Activated CD4-positive, CD25-positive, alpha-beta regulatory T cell treated with anti-CD3 and anti-CD28 coated beads, Interleukin-2, amount 50 U/mL, for 24 hours (primary cell): ENCODE measurements at places on chromosomes 2 and 18.
A peak's percentile ranks its signal among the peaks of the same experiment; 100 is the strongest.

DNA sequence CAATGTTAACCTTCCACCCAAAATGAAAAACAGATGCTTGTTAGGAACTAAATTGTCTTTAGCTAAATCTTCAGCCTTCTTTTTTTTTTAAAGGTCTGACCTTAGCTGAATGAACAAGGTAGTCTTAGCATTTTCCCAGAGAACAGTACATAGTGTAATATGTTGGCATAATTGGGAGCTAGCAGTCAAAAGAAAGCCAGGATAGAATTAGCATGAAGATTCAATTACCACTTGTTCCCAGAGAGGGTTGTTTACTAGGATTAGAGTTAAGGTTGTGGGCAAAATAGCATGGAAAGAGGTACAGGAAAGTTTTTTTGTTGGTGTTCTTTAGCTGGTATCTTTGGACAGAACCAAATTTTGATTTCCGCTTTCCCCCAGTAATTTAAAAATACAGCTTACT lies 6.9 kb downstream of the CDH20 start:
- no peak for ATAC-seq

DNA sequence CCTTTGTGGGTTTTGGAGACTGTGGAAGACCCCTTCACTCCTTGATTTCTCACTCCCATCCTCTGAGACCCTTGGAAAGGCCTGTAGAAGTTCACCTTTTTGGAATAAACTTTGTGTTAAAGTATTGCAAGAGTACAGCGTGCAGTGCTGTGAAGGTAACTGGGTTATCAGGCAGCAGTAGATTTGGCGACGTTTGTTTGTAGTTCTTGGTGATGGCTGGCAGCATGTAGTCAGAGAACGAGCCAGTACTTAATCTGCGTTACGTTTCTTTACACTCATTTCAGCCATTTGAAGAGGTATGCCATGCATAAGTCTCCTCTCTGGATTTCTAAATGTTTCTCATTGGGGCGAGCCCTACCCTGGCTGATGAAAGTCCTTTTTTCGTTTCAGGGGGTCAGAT lies 64.6 kb downstream of the TSHZ1 start:
- no peak for ATAC-seq

DNA sequence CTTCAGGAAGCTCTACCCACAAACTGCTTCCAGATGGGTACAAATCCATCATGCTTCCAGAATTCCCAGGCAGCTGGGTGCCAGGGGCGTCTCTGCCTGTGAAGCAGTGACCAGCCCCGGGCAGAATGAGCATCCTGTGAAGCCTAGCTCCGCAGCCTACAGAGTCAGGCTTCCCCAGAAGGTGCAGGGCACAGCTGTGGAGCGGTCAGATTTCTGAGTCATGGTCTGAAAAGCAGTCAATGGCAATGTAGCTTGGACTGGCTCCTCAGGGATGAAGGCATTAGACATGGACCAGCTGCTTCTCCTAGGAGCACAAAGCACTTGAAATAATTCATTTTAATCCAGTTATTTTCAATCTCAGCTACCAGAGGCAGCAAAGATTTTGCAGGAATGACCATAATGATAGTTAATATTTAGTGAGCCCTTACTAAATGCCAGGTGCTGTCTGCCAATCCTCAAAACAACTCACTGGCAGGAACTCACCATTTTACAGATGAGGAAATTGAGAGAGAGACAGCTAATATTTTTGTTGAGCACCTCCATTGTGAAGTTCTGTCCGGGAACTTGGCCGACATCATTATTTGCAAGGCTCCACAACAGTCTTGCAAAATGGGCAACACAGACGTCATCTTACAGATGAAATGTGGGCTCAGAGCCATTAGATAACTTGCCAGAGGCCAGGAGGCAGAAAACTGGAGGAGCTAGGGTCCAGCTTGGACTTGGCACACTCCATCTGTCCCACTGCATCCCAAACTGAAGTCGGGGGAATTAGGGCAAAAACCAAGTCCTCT lies 31.7 kb downstream of the ACMSD start:
- no peak for ATAC-seq

DNA sequence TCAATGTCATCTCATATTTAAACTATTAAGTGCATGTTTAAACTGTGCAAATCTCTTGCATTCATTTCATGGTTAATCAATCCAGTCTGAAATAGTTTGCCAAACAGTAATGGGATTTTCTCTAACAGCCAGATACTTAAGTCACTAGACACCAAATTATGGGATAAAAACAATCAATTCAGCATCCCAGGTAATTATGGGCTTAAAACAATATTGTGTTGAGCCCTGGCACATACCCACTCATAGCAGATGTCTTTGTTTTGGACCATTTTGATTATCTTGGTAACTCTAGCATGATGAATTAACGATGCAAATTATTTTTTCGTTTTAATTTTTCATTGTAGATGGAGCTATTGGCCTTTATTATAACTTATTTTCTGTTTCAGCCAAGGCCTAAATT lies 118.5 kb upstream of the CD302 start:
- ATAC-seq = no peak

- ATAC-seq = no peak
Observed at GRCh38 chr2:49255409-49255971, 101.2 kb upstream of the FSHR start.

GRCh38 chr2:166768393-166769123 lies 119.7 kb upstream of the XIRP2 start:
- no peak for ATAC-seq

DNA sequence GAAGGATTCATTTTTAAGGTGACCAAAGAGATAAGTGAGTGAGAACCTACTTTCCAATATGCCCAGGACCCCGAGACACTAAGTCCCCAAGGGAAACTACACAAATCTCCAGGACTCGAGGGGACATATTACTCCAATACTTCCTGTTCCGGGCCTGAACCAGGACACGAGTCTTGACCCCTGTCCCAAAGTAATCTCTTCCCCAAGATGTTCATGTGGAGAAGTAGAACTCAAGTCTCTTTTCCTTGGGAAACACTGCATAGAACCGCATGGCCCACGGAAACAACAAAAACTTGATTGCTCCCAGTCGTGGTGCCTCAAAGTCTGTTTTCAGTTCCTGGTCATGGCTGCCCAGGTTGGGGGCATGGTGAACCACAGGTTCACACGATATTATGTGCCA lies 87.2 kb upstream of the ZEB2 start:
- ATAC-seq = no peak

DNA sequence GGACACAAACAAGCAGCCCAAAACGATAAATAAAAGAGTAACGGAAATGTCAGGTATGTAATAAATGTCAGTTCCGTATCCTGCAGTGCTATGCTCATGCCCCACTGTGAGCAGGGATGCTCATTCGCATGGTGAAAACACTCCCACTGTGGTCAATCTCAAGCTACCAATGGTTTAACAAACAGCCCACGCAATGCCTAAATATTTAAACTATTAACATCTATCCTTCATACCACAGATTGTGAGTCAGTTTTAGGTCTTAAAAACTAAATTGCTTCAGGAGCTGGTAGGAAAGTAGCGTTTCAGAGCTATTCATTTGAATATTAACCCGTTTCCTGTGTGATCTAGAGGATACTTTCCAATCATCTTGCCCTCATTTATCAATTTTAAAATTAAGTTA lies 207.4 kb downstream of the TCF4 start:
- no peak for ATAC-seq

DNA sequence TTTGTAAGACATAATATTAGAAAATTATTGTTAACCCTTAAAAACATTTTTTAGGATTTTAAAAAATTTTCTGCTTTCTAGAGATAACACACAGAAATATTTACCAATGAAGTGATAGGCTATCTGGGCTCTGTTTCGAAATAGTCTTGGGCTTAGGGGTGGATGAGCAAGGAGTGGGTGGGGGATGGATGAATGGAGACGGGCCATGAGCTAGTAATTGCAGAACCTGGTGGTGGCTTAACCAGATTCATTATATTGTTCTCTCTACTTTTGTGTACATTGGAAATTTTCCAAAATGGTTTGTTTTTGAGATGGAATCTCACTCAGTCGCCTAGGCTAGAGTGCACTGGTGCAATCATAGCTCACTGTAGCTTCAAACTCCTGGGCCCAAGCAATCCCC lies 89.6 kb downstream of the TCF7L1 start:
- ATAC-seq = no peak

GRCh38 chr18:47870605-47871004 lies 59.9 kb downstream of the SMAD2 start:
- ATAC-seq = peak; percentile 51

GRCh38 chr18:55252053-55252675 lies 292.9 kb upstream of the CCDC68 start:
- ATAC-seq = no peak

DNA sequence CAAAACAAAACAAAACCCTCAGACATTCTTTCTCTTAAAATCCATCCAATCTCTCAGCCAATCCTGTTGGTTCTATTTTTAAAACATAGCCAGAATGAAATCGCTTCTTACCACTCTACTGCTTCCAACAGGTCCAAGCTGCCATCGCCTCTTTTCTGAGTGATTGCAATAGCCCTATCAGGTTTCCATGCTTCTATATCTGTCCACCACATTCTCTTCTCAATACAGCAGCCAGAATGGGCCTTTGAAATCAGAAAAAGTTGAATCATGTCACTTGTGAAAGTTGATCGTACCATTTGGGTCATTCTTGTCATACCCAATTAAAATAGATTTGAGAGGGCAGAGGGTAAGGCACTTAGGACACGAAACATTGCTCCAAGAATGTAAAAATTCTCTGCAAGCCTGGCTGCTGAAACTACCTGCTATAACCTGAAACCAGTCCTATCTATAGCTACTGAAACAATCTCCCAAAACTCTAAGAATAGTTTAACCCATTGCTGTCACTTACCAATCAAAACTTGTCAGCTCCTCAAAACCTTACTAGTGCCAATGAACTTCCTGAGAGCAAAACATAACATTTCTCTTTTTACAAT lies 3.3 kb upstream of the MTLN start:
- no peak for ATAC-seq

- ATAC-seq = no peak
Observed at GRCh38 chr18:79585395-79586370, 93.9 kb upstream of the CTDP1 start.

DNA sequence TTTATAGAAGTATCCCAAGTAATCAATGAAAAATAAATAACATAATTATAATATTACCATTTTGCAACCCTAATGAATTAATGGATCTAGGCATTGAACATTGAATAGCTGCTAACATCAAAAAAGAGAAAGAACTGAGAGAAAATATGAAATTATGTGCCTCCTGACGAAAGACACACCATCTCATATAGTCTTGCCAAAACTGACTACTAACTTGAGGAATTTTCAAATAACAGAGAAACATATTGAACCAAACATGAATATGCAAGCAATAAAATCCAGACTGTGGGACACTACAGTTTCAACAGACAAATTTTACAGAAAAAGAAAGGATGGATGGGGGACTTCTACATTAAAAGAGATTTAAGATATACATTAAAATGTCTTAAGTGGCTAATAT lies 165.7 kb downstream of the WDPCP start:
- no peak for ATAC-seq

- no peak for ATAC-seq
Observed at GRCh38 chr2:85433511-85434089, 15.1 kb downstream of the SH2D6 start.

GRCh38 chr18:31371989-31372388 lies 4.6 kb upstream of the DSG4 start:
- ATAC-seq = no peak

DNA sequence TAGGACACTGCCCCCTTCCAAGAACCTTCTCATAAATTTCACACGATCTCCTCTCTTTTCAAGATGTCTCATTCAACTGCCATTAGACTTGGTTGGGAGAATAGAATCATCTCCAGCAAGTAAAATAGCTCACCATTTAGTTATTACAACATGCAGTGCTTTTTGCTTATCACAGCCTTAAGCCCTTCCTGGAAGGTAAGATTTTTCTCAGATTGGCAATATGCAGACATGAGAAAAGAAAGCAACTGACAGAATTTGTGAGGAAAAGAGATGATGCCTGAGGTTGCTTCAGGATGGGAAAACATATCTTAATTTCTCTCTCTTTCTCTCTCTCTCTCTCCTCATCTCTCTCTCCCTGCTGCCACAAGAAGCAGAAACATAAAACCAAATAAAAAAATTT lies 855.1 kb upstream of the ACVR2A start:
- ATAC-seq = no peak

DNA sequence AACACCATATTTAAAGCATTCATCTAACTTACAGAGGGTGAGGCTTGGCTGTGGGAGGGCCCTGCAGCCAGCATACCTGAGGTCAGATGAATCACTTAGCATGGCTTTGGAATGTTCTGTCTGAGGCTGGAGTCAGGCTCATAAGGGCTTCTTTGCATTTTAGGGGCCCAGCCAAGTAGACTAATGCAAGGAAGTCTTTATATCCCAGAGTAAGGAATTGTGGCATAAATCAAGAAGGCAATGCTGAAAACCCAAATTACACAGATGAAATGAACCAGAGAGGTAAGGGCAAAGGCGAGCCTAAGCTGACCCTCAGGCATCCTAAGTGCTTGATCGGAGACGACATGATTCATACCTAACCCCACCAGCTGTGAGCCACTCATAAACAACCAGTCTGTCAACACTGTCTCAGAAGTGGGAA lies 383.6 kb downstream of the DCC start:
- no peak for ATAC-seq

DNA sequence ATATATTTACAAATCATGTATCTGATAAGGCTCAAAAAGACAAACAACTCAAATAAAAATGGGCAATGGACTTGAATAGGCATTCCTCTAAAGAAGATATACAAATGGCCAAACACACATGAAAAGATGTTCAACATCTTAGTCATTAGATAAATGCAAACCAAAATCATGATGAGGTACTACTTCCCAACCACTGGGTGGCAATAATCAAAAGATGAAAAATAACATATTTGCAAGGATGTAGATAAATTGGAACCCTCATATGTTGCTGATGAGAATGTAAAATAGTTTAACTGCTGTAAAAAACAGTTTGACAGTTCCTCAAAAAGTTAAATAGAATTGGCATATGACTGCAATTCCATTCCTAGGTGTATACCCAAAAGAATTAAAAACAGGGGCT lies 132.3 kb downstream of the TTC32 start:
- no peak for ATAC-seq

- no peak for ATAC-seq
Observed at GRCh38 chr18:44859751-44860439, 179.2 kb downstream of the SETBP1 start.

- no peak for ATAC-seq
Observed at GRCh38 chr2:128626760-128627511, 308.3 kb upstream of the HS6ST1 start.

DNA sequence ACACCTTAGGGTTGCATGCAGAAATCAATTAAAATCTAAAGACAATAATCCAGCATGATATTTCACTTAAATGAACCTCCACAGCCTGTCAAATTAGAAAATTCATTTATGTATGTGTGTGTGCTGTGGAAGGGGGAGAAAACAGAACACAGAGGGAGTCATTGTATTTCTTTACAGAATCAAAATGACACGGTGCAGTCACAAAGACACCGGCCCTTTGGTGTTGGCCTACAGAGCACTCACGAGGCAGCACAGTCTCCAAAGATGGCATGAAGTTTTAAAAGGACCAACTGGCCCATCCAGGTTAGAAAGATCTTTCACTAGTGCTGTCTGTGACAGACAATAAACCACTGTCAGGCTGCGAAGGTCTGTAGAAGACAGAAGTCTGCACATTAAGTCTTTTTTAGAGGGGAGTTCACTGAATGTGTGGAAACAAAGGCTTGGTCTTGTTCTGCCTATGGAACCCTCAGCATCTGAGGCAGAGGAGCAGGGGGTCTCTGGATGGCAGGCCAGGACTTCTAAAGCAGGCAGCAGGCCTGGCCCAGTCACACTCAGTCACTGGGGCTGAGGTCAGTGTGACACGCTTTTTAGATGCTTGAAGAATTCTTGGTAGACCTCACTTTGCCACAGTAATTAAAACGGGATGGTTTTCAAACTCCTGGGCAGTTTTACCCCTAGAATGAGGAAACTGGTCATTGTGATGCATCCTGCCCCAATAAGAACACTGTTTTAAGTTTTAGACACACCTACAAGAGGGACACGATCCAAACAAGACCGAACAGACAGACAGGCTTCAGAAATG lies 184.9 kb downstream of the AFF3 start:
- ATAC-seq = no peak
